Stimulated activated CD4-positive, alpha-beta T cell treated with anti-CD3 and anti-CD28 coated beads, TNF-alpha, amount 100 ng/mL, for 24 hours (primary cell): ENCODE measurements at places on chromosomes 12 and 14.

DNA sequence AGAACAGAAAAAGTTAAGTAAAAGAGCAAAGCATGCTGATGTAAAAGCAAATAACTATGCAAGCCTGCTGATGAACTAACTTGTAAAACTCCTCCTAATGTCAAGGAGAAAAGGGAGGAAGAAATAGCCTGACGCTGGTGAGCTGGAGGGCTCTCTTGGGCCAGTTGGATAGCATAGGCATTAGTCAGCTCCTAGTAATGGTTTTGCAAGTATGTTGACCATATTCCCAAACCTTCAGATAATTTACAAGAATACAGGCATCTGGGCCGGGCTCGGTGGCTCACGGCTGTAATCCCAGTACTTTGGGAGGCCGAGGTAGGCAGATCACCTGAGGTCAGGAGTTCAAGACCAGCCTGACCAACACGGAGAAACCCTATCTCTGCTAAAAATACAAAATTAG lies 871.4 kb downstream of the C12orf50 start:
- DNase-seq = no peak

GRCh38 chr14:89291351-89291940 lies 125.6 kb downstream of the FOXN3 start:
- no peak for DNase-seq

GRCh38 chr12:52369211-52369610 lies 1.9 kb upstream of the KRT85 start:
- DNase-seq = no peak

DNA sequence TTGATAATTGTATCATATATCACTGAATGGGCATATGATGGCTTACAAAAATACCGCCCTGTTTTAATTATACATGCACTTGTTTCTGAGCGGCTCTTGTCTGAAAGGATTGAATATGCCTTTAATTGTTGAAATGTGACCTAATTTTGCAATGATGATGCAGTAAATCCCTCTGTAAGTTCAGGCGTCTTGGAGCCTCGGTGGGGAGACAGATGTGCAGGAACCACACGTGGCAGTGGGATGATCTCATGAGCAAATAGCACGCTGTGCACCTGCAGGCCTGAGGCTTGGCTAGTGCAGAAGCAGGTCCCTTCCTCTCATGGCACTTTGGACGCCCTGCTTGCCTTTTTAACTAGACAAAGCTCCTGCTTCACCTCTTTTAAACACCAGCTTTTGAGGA lies 49.3 kb upstream of the ASPG start:
- no peak for DNase-seq

GRCh38 chr14:20998674-20999366 lies at the start of gene SLC39A2:
TSS of gene SLC39A2 (plus strand) at chr14:20999293. CDS start at chr14:20999447, 154 bp downstream.
- DNase-seq = no peak

GRCh38 chr12:107107381-107107780 lies 14.0 kb upstream of the CRY1 start:
- DNase-seq = no peak

DNA sequence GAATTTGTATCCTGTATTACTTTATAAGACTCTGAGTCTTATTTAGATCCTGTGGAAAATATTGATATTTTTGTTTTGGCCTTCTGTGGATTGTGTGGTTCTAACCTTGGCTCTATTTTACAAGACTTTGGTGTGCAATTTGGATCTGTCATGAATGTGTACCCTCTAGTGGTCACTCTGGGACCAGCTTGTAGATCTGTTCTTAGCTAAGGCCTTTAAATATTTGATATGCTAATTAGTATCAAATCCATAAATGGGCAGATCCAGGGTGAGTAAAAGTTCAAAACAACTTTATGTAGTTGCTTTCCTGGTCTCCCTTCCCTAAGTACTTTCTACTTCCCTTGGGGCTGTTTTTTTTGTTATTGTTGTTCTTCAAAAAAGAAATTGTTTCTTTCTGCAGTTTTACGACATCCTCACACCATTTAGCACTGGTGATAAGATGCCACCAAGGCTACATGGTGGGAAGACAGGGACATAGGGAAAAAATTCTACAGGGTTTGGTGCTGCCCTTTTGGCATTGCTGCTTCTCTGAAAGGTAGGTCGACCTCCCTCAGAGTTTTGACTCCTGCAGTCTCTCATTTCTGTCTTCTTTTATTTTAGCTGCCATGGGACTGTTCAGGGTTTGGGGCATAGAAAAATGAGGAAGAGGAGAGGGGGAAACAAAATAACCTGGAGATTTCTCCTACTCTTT lies 238.5 kb downstream of the GPHN start:
- no peak for DNase-seq

- no peak for DNase-seq
Observed at GRCh38 chr14:70425354-70425753, 8.5 kb upstream of the SYNJ2BP start.

DNA sequence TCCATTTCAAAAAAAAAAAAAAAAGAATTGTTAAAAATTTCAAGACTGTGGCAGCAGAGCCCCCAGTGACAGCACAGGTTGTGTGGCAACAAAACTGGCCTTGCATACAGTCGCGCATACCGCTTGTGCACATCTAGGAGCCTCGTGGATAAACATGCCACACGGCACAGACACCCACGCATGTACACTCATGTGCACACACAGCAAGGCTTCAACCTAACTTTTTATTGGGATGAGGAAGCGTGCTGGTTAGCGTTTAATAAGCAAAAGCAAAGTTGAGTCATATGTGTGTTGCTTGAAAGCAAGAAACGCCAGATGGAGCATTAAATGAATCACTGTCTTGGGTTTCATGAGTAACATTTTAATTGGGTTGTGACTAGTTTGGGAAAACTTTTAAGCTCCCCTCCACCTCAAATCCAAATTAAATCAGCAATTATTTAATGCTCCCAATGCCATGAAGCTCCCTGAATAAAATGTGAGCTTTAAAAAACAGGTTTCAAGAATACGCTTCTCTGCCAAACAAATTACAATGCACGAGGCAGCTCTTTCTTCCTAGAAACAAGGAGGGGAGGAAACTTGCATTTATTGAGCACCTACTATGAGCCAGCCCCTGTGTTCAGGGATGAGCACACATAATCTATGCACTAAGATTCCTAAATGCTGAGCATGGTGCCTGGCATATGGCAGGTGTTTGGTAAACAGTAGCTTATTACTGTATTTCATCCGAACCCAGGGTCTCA lies 35.7 kb upstream of the EML1 start:
- no peak for DNase-seq

DNA sequence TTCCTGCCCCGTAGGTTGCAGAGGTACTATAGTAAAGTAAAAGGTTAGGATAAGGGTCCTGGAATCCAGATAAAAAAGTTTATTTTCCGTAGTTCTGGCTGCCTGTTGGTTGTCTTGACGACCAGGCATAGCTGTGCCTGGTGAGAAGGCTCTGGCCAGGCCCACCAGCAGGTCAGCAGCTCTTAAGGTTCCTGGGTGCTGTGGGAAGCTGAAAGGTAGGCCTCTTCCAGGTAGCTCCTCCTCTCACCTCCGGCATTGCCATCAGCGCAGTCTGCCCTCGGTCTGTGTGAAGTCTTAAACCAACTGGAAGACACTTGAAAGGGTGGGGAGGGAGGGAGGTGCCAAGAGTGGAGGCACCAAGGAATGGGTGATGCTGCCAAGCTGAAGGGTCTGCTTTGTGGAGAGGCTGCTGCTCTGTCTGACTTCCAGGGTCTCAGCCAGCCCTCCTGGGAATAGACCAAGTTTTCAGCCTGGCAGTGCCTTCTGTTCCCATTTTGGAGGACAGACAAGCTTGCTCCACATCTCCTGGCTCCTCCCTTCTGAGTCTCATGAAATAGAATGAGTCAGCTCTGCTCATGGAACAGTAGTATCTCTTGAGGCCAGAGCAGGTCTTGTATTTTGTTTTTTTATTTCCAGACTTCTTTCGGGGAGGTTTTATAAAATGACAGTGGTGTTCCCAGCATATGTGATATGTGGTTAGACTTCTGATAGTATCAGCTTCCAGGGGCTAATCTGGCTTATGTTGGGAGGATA lies 5.2 kb upstream of the ACADS start:
- DNase-seq = no peak

GRCh38 chr12:21940549-21941505 lies at the start of gene ABCC9:
TSS of gene ABCC9 (minus strand) at chr12:21941426. CDS start at chr12:21936674, 4,752 bp downstream.
- no peak for DNase-seq

- DNase-seq = no peak
Observed at GRCh38 chr12:108442067-108442466, 73.0 kb upstream of the FICD start.

- DNase-seq = peak; percentile 16
Observed at GRCh38 chr12:12890543-12891079, 751 bp upstream of the GPRC5A start.

DNA sequence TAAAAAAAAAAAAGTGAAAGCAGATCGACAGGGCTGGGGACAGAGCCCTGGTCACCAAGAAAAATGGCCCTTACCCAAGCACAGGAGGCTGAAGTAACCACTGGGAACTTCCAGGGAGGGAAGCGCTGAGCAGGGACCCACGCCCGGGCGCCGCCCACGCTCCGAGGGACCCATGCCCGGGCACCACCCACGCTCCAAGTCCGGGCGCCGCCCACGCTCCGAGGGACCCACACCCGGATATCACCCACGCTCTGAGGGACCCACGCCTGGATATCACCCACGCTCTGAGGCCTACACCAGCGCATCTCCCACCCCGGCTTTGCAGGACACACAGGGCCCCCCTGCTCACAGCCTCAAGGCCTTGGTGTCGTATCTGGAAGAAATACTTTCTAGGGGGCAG lies 25.7 kb downstream of the CHGA start:
- DNase-seq = no peak

- DNase-seq = peak; percentile 56
Observed at GRCh38 chr14:69685716-69686115, 74.3 kb downstream of the SUSD6 start.

DNA sequence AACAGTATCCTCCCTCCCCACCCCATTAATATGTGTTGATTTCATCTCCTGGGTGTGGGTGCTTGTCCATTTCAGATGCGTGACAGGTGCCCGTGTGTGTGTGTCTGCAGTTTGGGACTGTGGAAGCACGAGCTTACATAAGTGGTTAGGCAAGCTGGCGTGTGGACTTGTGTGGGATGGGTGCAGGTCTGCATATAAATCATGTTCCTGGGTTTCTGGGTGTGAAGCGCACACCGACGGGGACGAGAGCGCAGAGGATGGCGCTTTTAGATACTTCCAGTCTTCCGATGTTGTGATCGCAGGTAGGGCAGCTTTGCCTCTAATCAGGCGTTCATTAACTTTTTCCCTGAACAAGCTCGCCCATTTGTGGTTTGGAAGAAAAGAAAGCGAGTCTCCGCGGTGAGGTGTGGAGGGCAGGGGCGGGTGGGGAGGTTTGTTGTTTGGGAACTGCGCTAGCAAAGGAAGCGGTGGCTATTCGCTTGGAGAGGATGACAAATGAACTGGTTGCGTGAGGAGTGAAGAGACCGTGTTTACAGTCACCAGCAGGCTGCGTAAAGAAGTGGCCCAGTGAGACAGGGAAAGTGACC lies 865 bp downstream of the RGS6 start:
- DNase-seq = no peak

- no peak for DNase-seq
Observed at GRCh38 chr14:101019541-101019940, 116.0 kb upstream of the RTL1 start.

- DNase-seq = no peak
Observed at GRCh38 chr12:119594399-119594730, 791 bp downstream of the TMEM233 start.

DNA sequence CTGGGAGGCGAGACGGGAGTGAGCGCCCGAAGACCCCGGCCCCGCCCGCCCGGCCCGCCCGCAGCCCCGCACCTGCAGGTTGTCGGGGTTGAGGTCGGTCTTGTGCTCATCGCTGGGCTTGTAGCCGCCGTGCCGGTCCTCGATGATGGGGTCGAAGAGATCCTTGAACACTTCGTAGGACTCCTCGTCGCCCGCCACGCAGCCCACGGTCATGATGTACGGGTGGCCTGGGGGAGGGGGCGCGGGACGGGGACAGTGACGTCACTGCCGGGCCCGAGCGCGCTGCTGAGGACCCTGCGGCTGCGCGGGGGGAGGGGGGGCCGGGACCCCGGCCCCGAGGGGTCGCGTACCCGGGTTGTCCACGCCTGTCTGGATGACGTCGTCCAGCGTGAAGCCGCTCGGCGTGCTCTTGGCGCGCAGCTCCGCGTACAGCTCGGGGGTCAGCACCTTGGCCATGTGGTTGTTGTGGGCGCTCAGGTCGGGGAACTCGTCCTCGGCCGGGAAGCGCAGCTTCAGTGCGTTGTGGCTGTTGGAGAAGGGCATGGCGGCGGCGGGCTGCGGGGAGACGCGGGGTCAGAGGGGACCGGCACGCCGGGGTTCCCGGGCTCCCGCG lies 573 bp downstream of the CKB start:
- DNase-seq = no peak

DNA sequence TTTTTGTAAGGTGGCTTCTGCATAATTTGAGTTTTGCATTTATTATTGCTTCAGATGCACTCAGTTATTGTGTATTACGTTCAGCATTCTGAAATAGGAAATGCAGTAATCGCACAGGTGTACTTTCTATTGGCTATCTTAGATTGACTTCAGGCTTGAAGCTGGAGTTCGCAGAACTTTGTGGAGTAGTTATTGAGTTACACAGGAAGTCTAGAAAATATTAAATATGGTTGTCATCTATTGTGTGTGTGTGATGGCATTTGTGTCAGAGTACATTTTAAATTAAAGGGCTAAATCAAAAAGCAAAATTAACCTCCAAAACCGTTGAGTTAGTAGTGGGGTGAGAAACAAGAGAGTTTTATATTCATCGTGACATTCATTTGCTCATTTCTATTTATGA lies 2.7 kb downstream of the ARID2 start:
- no peak for DNase-seq

DNA sequence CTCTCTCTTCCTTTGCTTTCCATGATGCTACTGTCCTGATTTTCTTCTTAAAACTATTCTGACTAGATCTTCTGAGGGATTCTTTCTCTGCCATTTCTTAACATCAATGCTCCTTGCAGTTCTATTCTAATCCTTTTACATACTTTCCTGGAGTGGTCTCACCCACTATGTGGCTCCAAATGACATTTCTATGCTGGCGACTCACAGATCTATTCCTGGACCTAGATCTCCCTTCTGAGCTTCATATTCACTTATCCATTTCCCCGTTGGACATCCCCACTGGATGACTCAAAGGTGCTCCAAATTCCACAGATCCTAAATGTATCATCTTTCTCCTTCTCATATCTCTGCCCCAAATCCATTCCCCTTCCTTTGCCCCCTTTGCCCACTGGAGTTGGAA lies 4.1 kb downstream of the TEP1 start:
- DNase-seq = no peak

GRCh38 chr12:131698286-131698685 lies 12.6 kb upstream of the SFSWAP start:
- DNase-seq = no peak

GRCh38 chr12:81416571-81416970 lies 338.7 kb downstream of the ACSS3 start:
- DNase-seq = no peak

DNA sequence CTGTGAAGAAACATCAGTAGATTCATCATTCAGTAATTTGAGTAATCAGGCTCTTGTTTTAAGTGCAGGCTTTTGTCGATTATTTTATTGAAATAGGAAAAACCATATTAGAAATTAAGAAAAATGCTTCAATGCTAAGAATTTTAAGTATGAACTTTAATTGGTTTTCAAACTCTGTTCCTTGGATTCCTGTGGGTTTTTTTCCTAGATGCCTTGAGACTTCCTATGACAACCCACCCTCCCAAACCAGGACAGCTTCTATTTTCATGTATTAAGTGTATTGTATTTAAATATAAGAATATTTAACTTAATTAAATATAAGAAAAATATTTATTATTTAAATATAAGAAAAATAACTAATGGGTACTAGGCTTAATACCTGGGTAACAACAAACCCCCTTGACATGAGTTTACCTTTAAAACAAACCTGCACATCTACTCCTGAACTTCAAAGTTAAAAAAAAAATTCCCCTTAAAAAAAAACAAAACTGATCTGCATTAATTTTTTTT lies 3.0 kb downstream of the ARHGAP5 start:
- DNase-seq = no peak
